Activated T-cell treated with anti-CD3 and anti-CD28 coated beads for 24 hours (primary cell): ENCODE measurements at places on chromosomes 12 and 14.

- DNase-seq, result no peak
These were observed 77.2 kb downstream of the C2CD5 start for GRCh38 chr12:22467190-22467589.

- DNase-seq, result no peak
These were observed 76.4 kb upstream of the TMEM132C start for GRCh38 chr12:128190614-128191013.

DNA sequence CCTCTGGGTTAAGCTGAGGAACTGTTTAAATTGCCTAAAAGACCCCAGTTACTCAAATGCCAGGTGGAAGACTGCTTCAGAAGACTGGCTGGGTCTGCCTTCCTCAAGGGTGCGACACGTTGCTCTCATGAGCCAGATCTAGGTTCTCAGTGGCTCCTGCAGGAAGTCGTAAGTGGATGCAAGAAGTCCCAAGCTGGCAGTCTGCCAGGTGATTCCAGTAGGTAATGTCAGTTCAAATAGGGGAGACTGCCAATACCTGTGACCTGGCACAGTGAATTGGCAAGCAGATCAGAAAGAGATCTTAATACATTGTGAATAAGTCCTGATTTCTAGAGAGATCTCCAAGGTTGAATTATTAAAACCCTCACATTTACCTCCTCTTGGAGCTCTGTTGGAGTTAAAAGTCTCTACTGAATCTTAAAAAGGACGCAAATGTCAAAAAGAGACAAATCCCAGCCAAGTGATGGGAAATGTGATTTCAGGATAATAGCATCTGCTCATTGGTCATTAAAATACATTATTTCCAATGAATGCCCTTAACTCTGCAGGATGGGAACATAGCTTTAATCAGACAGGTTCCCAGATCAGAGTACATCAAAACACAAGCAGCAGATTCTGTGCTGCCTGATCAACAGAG lies 98.8 kb upstream of the FRMD6 start:
- no peak for DNase-seq

DNA sequence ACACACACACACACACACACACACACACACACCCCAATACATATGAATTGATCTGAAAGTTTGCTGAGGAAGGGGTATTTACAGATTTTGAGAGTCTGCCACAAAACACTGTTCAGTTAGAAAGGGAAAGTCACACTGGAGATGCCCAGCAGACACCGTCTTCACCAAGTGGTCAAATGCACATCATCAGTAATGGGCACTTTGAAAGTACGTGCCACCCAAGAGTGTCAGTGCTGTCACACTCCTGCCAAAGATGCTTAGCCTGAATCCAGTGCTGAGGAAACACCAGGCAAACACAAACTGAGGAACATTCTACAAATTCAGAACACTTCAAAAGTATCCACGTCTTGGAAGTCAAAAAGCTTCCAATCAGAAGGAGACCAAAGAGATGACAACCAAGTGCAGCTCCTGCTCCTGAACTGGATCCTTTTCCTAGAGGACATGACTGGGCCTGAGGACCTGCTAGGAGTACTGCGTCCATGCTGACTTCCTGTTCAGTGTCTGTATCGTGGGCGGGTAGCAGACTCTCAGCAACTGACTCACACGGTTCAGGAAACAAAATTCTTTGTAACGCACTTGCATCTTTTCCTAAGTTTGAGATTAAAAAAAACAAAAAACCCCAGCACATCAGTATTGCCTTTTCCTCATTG lies 18.6 kb downstream of the PSMC1 start:
- no peak for DNase-seq

DNA sequence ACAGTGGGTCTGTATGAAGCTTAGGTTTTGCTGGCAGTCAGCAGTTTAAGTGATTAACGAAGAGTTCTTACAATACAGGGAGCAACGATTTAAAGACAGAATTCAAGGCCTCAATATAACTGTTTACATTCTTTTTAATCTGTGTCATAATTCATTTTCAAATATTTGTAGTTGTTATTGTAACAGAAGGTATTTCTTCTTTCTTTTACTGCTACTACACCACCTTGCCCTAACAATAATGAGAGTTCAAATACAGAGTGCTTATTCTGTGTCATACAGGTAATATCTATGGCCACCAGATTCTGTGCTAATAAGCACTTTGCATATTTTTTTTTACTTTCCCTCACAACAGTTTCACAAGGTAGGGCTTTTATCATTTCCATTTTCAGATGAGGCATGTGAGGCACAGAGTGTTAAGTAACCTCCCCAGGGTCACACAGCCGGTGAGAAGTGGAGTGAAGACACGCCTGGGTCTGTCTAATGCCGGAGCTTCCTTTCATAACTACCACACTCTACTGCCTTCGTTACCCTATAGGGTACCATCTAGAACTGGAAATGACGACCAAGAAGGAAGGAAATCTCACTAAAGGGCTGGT lies 81.9 kb downstream of the PELI2 start:
- DNase-seq, result no peak

- DNase-seq, result no peak
These were observed 114.2 kb upstream of the ARID2 start for GRCh38 chr12:45615268-45615667.

GRCh38 chr12:104802208-104802607 lies 155.9 kb downstream of the SLC41A2 start:
- DNase-seq, result no peak

- no peak for DNase-seq
These were observed 6.3 kb upstream of the ABHD12B start for GRCh38 chr14:50865391-50866076.

- no peak for DNase-seq
These were observed 220.3 kb upstream of the RTL1 start for GRCh38 chr14:101123618-101124510.

DNA sequence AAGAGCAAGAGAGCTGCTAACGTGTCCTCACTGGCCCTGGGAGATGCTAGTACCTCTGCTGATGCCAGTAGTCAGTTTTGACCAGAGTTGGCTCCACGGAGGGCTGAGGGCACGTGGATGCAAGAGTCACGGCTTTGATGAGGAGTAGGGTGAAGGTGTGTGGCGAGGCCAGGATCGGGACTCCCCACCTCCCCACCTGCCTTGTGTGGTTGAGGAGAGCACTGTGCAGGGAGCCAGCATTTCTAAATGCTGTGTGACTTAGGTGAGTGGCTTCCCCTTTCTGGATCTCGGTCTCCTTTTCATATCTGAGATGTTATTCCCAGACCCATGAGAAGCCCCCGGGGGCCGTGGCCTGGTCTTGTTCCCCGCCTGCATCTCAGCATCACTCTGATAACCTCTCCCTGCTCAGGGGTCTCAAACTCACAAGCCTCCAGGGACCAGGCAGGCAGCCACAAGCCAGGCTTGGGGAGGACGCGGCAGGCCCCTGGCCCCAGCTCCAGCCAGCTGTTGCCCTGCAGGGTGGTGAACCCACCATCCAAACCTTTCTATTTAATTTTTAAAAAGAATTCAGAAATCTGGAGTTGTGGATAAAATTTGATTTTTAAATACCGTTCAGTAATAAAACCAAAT lies 32.1 kb downstream of the MVK start:
- DNase-seq, result no peak

DNA sequence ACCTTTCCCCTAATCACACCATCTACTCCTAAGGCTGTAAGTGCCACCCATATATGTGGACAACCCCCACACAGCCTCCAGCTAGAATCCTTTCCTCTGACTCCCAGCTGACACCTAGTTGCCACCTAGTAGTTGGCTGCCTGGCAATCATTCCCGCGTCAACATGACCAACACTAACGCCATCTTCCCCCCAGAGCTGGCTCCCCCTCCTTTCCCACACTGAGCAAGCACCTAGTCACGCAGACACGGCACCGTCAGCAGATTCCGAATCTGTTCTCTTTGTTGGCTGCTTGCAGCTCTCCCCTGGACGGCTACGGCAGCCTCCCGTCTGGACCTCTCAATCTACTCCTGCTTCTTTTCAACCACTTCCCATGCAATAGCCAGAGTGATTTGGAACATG lies 27.7 kb downstream of the UBR7 start:
- no peak for DNase-seq

DNA sequence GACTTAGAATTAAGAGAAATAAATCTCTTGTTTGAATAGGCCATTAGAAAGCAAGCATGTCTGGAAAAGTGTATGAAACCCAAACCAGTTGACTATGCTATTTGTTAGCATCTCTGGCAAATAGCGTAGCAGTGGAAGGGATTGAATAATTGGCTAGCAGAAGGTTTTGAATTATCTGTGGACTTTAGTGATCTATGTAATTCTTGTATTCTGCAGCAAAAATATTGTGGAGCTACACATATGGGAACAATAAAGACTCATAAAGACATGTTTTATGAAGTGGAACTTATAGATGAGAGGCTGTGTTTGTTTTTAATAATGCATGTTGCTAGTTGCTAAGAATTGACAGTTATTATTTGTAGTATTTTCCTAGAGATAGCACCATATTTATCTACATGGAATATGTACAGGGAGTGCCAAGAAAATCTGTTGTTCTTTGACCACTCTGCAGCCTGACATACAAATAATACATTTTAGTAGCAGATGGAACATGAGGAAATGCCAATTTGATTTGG lies 4.7 kb downstream of the SRGAP1 start:
- DNase-seq, result no peak

- no peak for DNase-seq
These were observed 124.6 kb upstream of the E2F7 start for GRCh38 chr12:77189901-77190416.

GRCh38 chr12:66194122-66194521 lies 5.1 kb downstream of the IRAK3 start:
- DNase-seq, result no peak

- no peak for DNase-seq
These were observed 481.4 kb downstream of the TRHDE start for GRCh38 chr12:72753571-72753970.

DNA sequence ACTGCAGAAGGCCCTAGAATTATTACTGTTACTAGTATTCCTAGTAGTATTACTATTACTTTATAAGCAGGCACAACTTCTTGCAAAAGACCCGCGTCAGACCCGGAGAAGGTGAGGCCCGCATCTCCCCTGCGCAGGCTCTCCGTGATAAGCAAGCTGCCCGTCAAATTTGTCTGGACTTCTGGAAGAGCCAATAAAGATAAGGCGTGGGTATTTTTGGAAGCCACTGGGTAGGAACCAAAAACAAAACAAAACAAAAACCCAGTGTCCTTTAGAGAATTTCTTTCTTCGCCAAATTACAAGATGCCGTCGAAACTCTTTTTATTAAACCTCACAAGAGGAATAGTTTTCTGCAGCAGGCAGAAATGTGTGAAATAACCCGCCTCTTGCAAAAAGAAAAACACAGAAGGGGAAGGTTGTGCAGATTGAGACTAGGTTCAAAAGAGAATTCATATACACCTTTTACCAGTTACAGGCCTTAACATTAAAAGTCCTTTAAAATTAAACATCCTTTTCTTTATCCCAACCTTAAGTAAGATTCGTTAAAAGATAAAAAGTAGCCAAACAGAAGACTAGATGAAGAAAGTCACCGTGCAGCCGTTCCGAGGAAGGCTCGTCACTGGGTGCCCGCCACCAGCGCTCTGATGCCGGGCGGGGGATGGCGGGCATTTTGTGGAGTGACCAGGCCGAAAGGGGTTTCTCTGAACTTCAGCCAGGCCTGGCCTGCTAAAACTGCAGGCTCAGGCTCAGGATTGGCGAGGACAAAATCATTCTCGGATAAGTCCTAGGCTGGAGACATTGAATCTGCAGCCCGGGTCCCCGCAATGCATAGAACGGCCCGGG lies 1.6 kb downstream of the TBX5 start:
- DNase-seq, result no peak

GRCh38 chr12:123057513-123058265 lies 77.2 kb downstream of the ARL6IP4 start:
- DNase-seq, result no peak

- no peak for DNase-seq
These were observed 40.6 kb downstream of the CHGA start for GRCh38 chr14:92963301-92964123.

- no peak for DNase-seq
These were observed 46.3 kb upstream of the TMPO start for GRCh38 chr12:98469109-98469508.

GRCh38 chr12:69972136-69972535 lies 147.1 kb downstream of the MYRFL start:
- no peak for DNase-seq

- no peak for DNase-seq
These were observed 84.4 kb upstream of the DCN start for GRCh38 chr12:91267039-91267438.

- no peak for DNase-seq
These were observed 4.6 kb downstream of the FOXN4 start for GRCh38 chr12:109304485-109304884.

DNA sequence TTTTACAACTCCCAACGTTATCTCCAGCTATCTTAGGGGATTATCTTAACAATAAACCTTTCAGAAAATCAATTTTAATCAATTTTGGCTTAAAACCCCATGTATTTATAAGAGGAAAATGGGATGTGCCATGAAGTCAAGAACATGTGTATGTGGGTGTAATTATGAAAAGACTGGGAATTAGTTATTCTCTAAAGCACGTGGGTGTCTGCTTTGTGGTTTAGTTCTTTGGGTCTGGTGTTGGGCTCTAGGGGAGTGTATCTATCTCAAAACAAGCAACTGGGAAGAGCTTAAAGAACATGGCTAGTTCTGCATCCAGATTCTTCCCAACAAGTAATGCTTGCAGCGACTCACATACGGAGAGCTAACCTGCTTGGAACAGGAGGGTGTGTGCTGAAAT lies 40.1 kb upstream of the MAX start:
- DNase-seq, result no peak

DNA sequence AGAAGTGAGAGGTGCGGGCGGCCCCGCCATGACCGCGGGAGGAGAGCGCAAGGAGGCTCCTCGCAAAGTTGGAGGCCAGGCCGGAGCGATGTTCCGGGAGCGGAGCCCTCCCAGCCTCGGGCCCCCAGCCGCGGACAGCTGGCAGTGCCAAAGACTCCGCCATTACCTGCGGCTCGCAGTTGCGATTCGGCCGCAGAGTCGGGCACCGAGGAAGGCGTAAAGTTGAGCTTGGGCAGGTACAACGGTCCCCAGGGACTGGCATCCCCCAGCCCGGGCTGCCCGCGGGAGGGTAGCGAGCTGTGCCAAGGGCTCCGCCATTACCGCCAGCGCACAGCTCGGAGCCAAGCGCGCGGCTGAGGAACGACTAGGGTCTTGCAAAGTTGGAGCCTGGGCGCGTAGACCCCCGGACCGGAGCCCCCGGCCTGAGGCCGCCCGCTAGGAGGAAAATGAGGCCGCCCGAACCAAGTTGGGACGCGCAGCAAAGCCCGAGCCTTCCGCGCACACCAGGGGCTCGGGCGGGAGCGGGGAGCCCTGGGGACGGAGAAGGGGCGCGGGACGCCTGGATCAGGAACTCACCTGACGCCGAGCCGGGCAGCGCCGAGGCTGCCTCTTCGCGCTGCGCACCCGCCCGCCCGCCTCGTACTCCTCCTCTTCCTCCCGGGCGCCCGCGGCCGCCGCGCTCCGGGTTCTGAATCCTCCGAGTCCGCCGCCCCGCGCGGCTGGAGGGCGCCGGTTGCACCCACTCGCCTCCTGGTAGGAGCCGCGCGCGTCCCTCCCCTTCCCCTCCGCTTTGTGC lies 677 bp downstream of the NOS1 start:
- no peak for DNase-seq

GRCh38 chr14:104781271-104782077 lies 14.1 kb downstream of the AKT1 start:
- DNase-seq, result no peak
